Cortex of kidney (tissue), 1 donor: ENCODE measurements at places on chromosomes 6 and 20.

DNA sequence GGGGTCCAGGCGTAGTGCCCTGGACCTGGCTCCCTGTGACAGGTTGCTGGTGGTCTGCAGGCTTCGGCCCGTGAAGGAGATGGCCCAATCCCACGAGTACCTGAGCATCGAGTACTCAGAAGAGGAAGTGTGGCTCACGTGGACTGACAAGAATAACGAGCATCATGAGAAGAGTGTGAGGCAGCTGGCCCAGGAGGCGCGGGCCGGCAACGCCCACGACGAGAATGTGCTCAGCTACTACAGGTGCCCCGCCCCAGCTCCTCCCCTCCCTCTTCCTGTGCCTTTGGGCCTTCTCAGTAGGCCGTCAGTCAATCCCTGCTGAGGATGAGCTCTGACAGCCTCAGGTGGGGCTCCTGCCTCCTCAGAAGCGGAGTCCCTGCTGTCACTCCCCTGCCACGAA, 42.6 kb downstream of the UQCC2 start:
- DNase-seq = no peak

- DNase-seq = no peak
Observed at GRCh38 chr6:21946298-21946783, 350.5 kb downstream of the PRL start.

DNA sequence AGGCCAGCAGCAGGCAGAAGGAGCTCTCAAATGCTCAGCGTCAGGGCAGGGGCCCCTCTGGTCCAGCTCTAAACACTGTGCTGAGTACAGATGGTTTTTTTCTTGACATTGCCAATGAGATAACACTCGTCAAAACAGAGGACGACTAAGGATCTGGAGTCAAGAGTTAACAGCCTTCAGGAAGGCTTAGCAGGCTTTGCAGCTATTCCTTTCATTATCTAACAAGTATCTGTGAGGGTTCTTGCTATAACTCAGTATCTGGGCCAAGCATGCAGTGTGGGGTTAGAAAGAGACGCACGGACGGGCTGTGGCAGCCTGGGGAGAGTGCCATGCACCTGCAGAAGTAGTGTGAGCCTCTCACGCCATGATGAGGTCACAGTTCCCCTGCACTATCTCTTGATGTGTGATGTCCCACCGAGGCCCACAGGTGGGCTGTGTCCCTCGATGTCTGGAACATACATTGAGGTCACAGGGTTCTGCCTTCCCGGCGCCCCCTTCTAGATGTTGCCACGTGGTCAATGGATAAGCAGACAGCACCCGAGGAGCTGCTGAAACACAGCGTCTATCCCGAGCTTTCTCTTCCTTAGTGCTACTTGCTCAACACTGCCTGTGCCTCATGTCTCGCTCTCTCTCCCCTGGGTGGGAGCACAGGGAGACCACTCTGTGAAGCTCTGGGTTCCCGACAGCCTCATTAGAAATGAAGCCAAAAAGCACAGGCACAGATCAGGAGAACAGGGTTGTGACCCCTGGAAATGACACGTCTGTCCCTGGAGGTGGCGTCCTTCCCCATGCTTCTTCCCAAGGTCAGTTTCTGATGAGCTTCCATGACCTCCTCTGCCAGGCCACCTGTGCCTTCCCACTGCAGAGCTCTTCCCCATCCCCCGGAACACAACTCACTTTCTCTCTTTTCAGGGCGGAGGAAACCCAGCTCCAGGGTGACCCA, 85.5 kb upstream of the RPS6KA2 start:
- no peak for DNase-seq

- DNase-seq = no peak
Observed at GRCh38 chr6:169725125-169726048, 1.1 kb upstream of the PHF10 start.

DNA sequence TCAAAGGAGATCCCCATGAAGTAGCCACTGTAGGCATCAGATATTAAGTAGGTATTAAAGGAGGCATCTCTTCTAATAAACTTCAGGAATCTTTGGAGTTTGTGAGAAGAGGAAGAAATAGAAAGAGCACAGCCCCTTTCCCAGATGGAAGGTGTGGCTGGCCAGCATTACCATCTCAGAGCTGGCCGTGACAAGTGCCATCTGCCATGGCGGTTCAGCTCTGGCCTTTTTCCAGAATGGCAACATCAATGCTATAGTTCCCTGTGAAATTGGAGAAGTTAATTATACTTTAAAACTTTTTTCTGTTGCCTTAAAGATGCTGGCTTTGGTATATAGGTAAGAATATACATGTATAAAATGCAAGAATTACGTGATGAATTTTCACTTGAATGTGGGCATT, 51.9 kb upstream of the MCUR1 start:
- DNase-seq = no peak

DNA sequence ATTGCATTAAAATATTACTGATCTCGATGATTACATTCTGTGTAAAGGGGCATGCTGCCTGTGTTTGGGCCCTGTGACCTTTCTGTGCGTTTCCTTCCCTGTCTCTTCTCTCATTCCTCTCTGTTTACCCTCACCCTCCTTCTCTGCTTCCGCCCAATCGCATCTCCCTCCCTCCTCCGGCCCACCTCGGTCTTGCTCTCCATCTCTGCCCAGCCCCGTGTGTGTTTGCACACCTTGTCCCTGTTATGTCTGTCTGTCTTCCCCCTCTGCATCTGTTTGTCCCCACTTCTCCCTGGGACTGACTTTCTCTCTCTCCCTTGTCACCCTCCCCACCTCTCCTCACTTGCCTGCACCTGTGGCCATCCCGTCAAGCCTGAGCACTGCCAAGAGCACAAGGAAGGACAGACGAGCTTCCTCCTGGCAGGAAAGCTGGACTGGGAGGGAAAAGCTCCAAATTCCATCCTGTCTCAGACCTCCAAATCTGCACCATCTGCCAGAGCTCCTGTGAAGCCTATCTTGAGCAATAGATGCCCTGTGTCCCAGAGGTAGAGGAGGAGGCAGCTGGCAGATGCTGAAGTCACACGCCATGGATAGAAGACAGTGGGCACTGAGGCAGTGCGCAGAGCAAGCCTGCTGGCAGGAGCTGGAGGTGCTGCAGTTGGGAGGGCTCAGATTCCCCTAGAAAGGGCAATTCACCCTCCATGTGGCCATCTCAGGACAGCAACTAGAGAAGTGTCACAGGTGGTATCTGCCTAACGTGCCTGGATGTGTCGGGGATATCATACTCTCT, 172.3 kb downstream of the PTPRT start:
- DNase-seq = no peak

- DNase-seq = no peak
Observed at GRCh38 chr6:9192405-9192909, 757.1 kb upstream of the SLC35B3 start.

- no peak for DNase-seq
Observed at GRCh38 chr20:22352019-22352418, 232.4 kb downstream of the FOXA2 start.

- no peak for DNase-seq
Observed at GRCh38 chr6:128139519-128139918, 238.7 kb upstream of the THEMIS start.

- DNase-seq = no peak
Observed at GRCh38 chr20:47849006-47849405, 63.7 kb upstream of the SULF2 start.

DNA sequence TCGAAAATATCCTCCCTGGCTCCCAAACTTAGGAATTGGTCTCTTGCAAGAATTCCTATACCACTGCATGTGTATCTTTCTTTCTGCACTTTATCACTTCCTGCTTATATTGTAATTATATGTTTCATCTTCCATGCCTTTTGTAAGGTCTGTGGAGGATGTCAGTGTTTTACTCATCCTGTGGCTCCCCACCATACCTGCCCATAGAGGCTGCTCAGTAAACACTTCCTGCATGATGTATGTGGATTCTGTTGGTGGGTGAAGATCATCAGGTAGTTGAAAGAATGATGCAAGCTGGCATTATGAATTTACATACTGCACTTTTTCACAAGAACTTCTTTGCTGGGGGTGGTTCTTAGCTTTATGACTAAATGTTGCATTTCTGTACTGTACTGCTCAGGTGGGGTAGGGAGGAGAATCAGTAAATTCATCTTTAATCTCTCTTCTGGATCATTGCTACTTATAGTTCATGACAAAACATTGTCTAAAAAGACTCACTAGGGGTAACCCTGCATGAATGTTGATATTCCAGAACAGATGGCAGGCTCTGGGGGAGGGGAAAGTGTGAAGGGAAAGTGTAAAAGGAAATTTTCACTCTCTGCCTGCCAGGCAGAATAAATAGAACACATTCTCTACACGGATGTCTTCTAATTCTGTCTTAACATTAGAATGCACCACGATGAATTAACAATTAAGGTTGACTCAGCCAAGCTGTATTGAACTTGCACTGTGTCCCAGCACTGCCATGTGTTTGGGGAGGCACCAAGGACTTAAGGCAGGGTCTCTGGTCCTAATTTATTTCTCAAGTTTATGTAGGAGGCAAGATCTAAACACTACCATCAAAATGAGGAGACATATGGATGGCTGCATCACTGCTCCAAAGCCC, 36.0 kb upstream of the KLHL31 start:
- no peak for DNase-seq

GRCh38 chr6:114108119-114109002, 137.4 kb upstream of the HDAC2 start:
- DNase-seq = no peak

- no peak for DNase-seq
Observed at GRCh38 chr6:164502833-164503232, 806.6 kb downstream of the C6orf118 start.

GRCh38 chr20:32354592-32355416, 3.3 kb upstream of the ASXL1 start:
- DNase-seq = no peak

DNA sequence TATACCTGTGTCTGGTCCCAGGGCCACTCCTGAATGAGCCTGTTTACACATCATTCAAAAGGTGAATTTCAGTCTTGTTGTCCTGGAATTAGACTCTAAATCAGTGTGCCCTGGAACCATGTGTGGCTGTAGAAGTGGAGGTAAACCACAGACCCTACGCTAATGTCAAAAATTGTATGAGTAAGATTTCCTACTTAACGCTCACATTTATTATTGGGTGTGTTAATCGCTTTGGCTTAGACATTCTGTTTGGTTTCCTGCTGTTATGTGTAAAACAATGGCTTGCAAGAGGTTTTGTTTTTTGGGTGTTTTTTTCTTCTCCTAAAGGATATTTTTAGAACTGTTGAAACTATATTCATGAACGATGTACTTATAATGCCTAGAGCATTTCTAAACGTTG, 19.3 kb downstream of the PLCB1 start:
- DNase-seq = no peak

DNA sequence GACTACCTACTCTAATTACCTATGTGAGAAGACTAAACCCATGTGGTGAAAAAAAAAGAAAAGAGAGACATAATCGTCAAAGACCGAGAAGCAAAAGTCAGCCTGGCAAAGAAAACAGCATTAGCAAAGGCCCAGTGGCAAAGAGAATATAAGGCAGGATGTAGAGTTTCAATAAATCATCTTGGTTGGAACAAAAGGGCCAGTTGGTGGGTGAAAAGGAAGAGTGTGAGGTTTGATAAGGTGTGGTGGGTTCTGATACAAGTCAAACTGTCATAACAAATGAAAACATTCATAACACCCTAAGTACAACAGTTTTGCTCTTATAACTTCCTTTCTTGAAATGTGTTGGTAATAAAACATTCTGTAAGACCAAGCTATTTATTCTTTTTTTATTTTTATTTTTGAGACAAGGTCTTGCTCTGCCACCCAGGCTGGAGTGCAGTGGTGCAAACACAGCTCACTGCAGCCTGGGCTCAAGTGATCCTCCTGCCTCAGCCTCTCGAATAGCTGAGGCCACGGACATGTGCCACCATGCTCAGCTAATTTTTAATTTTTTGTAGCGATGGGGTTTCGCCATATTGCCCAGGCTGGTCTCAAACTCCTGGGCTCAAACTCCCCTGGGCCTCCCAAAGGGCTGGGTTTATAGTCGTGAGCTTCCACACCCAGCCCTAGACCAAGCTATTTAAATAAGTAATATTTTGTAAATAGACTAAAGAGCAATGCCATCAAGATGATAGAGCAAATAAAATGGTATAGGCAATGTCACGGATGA, 18.9 kb upstream of the GTF3C6 start:
- no peak for DNase-seq

- no peak for DNase-seq
Observed at GRCh38 chr6:66717801-66718200, 1010.8 kb upstream of the EYS start.

DNA sequence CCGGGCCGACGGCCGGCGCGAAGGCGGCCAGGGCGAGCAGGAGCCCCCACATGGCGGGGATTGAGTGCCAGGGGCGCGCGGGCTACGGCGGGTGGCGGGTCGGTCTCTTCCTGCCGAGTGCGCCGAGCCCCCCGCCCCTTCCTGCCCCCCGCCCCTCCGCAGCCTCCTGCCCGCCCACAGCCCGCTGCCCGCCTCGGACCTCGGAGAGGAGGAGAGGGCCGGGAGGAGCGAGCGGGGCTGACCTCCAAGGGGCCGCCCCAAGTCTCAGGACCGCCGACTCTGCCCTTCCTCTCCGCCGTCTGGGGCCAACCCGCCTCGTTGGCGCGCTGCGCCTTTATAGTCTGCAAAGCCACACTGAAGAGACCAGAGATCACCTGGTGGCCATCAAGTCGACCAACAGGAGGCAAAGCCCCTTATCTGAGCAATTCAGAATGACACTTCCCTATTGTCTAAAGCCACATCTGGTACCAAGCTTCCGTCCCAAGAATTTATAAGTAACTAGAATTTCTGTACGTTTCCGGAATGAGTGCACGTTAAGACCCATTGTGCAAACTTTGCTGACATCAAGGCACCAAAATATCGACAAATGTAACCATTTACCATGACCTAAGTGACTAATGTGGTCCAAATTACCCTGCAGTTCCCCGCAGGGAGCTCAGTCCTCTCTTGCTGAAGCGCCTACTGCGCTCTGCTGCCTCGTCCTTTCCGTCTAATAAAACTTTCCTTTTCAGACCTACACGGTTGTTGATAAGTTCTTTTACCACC, at the start of gene CPXM1:
CPXM1 (minus strand) TSS at position 107 of the 765 bp plus-strand sequence; CDS start at position 52, 55 bp downstream.
- DNase-seq = no peak

GRCh38 chr6:130322673-130323268, 43.0 kb upstream of the TMEM200A start:
- DNase-seq = no peak

GRCh38 chr6:149857541-149857940, 6.6 kb downstream of the LRP11 start:
- no peak for DNase-seq

DNA sequence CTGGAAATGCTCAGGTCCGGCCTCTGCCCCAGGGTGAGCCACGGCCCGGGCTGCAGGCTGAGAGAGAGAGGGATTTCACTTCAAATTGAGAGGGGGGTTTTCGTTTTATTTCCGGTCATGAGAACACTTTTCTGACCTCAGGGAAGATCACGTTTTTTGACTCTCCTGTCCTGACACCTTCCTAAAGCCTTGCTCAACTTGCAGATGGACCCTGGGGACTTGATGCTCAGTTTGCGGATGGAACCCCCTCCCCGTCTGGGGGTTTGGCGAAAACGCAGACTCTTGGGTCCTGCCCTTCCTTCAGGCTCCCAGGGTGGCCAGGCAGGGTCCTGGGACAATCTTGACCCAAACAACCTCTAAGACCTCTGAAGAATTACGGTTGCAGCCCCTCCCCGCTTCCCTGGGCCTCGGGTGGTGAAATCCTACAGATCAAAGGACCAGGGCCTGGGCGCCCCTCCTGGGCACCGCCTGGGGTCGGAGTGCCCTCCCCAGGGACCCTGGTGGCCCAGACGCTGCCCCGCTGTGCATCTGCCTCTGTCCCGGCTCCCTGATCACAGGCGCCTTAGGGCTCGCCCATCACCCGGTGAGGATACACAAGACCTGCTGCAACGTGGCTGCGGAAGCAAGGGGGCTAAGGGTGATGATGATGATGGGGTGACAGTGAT, 148.2 kb downstream of the ERMARD start:
- DNase-seq = no peak
